Epithelial cell of proximal tubule (primary cell): ENCODE measurements at places on chromosomes 5 and 9.

GRCh38 chr9:31623511-31623910 is 760.9 kb upstream of the ACO1 start:
- DNase-seq, result no peak

DNA sequence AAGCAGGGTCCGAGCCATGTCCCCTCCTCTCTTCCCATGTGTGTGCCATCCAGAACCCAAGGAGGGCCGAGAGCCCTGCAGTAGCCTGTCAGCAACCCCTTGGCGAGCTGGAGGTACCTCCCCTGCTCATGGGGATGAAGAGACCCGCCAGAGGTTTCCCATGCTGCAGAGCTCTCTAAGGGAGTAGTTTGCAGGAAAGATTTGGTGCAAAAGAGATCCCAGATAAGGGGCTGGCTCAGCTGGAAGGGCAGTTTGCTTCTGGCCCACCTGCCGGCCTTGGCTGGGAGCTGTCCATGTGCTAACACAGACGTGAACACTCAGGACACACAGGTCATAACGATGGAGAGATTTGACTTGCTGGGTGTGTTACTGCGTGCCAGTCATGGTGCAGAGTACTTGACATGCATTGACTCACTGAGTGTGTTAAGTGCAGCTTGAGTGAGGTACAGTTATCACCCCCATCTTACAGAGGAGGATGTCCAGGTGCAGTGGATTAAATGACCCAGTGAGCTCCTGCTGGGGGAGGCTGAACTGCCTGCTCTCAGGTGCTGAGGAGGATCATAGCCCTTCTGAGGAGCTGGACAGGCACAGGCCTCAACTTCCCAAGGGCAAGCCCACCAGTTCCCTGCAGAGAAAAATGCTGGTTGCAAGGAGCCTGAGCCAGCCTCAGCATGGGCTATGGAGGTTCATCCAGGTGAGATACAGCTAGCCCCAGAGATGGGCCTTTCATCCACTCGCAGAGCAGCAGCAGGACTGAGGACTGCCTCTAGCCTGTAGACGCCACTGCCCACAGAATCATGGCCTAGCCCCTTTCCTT is 6.3 kb upstream of the SLC25A48 start:
- no peak for DNase-seq

GRCh38 chr5:141914199-141914743 is 9.4 kb upstream of the DELE1 start:
- no peak for DNase-seq

DNA sequence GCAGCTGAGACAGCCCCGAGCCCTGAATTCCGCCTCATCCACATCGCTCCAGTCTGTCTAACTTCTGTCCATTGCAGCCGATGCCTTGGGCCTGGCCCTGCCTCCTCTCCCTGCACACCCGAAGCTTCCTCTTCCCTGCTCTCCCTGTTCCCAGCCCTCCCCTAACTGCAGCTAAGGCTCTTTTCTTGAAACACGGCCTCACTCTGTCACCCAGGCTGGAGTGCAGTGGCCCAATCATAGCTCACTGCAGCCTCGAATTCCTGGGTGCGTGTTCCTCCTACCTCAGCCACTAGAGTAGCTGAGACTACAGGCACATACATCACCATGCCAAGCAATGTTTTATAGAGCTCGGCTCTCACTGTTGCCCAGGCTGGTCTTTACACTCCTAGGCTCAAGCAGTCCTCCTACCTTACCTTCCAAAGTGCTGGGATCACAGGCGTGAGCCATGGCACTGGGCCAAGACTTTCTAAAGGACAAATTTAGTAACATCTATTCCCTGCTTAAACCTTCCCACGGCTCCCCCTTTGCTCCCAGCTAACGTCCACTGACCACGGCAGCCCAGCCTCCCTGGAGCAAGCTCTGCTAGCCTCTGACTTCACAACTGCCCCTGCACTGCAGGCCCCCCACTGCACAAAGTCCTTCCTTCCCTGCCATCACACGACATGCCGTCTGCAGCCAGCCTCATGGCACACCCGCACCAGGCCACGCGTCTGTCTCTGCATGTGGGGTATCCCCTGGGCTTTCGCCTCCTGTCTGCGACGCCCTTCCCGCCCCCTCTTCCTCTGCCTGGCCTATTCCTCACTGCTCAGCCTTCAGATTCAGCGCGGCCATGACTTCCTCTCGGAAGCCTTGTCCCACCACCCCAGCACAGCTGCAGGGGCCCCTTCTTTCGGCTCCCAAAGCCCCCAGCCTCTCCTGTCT is 28.6 kb downstream of the LAMC3 start:
- DNase-seq, result no peak

DNA sequence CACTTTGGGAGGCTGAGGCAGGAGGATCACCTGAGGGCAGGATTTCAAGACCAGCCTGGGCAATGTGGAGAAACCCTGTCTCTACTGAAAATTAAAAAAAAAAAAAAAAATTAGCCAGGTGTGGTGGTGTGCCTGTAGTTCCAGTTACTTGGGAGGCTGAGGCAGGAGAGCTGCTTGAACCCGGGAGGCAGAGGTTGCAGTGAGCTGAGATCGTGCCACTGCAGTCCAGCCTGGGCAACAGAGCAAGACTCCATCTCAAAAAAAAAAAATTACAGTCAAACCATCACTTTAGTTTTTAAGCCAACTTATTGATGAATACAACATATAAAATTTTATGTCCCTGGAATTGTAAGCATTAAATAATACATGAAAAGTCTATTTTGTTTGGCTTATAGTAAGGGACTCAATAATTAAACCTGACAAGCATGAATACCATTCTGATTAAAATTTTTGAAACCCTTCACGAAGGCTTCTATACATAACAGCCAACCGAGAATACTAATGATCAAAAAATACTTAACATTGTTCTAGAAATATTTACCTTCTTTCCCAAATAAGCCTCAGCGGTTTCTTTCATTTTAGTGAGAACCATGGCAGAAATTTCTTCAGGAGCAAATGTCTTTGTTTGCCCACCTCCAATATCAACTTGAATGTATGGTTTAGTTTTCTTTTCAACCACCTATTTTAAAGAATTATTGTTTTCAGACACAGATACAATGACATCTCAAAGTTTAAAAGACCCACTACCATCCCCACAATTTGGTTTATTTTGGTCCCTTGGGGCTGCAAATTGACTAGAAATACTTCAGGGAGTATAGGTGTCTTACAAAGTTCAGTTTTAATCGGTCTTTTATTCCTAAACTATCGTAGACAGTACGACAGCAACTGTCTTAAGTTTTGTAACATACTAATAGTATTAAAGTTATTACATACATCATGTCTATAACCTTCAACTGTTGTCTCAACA is 1.2 kb downstream of the HSPA5 start:
- no peak for DNase-seq

DNA sequence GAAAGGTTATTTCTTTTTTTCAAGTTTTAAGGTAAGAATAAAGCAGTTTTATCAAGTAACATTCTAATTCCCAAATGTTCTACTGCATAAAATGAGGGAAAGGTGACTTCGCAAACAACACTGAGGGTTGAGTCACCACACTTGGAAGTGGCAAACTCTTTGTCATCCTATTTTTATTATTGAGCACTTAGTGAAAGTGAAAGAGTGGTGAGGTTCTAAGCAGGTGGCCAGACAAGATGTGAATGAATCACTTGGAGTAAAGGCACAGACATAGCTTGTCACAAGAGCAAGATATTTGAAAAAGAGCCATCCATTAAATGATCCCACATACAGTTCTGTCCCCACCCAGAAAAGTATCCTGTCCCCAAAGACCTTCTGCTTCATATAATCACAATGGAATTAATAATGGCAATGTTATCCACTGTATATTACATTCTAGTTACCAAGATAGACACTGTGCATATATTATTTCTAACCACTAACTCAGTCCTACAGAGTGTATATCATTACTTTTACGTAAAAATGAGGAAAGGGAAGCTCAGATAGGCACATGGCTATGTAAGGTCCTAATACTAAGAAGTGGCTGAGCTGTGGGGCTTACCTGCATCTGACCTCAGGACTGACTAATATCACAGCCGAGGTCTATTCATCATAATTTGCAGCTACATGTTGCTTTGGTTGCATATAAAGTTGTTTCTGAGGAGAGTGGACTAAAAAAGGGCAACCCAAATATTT is 730.4 kb upstream of the MEF2C start:
- DNase-seq, result peak; percentile 12

DNA sequence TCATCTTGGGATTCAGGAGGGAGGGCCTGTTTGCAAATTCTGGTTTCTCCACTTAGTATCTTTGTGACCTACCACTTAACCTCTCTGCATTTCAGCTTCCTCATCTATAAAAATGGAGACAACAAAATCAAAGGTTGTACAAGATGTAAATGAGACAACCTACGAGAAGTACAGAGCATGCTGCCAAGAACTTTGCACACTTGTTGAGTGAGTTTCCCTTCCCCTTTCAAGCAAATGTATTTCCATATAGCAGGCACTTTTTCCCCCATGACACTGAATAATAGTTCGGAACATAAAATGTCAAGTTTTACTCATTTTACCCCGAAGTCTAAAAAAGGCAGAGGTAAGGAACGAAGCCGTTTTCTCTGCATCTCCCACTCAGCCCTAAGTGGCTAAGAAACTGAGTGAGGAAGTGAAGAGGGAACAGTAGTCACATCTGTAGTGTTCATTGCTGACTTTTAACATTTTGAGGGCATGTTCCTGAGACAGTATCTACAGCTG is 159.0 kb downstream of the TLE1 start:
- no peak for DNase-seq

DNA sequence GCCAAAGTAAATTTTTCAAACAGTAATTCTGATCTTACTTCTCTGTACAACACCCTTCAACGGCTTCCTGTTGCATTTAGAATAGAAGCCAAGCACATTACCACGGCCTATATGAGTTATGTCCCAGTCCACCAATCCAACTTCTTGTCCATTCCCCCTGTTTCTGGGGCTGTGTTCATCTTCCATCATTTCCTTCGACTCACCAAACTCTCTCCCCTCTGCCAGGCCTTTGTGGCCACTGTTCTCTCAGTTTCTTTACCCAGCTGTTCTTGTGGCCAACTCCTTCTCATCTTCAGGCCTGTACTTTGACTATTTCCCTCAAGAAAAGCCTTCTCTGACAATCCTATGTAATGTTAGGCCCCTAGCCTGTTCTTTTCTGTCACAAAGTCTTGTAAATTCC is 259.4 kb upstream of the EFNA5 start:
- no peak for DNase-seq

GRCh38 chr5:9025942-9026341 is 519.9 kb downstream of the SEMA5A start:
- no peak for DNase-seq

- no peak for DNase-seq
Measured at GRCh38 chr9:133844881-133845410, 106.8 kb upstream of the SARDH start.

- DNase-seq, result peak; percentile 72
Measured at GRCh38 chr9:78677326-78677725, 380.4 kb downstream of the PSAT1 start.

DNA sequence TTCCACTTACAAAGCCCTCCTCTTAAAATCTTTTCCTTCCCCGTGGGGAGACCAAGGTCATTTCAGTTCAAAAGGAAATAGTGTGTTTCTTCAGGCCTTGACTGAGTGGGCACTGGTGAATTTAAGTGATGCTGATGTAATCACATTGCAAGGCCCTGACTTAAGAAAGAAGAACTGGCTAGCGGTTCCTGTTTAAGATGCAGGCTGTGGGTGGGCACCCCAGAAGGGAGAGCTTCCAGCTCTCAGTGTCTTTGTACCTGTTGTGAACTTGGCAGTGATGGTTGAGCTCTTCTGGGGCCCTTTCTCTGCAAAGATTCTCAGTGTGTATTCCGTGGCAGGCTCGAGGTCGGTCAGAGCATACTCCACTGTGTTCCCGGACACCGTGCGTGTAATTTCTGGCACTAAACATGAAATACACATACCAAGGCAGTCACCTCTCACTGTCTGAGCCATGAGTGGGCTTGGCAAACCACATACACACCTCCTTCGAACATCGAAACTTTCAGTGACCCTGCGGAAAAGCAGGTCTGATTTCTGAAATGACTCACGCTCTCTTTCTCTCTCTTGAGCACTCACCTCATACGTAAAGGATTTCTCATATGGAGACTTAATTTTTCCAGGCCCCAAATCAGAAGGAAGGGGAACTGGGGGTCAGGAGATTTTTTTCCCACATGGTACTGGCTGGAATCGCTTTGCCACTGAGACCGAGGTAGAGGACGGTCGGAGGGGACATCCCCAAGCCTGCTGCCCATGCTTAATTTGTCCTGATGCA is 81.9 kb downstream of the TNC start:
- peak; percentile 43 for DNase-seq

DNA sequence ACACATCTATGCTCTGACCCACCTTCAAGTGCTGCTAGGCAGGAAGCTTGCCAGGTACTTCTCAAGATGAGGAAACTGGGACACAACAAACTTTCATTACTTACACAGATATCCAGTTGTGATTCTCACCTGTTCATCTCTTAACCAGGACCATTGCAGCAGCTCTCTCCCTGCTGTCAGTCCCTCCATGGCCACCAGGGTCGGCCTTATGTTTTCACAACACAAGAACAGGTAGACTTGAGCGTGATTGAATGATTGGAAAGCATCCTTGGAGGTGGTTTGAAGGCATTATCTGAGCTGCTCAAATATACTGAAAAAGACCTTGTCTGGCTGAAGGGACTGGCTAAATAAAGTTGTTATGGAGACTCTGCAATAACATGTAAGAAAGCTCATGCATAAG is 94.4 kb downstream of the MTREX start:
- DNase-seq, result no peak

- no peak for DNase-seq
Measured at GRCh38 chr5:150313921-150314716, 11.4 kb upstream of the ARSI start.

GRCh38 chr5:92665506-92665905 is 915.5 kb downstream of the NR2F1-AS1 start:
- DNase-seq, result no peak

- DNase-seq, result no peak
Measured at GRCh38 chr5:142663246-142663645, 22.6 kb downstream of the FGF1 start.

GRCh38 chr5:65790371-65791163 is 68.6 kb downstream of the NLN start:
- DNase-seq, result no peak

- DNase-seq, result no peak
Measured at GRCh38 chr5:154191467-154192261, 1.1 kb downstream of the GALNT10 start.
